ENCODE measurements at places on chromosomes 11 and 22.
A peak's percentile ranks its signal among the peaks of the same experiment; 100 is the strongest.

- no peak for DNase-seq
These were observed 1920.0 kb upstream of the RAG2 start for GRCh38 chr11:38517991-38518390.

- DNase-seq = peak; percentile 50
These were observed 244.7 kb downstream of the ETS1 start for GRCh38 chr11:128342511-128343134.

GRCh38 chr11:5550440-5551095, 2.2 kb upstream of the OR52H1 start:
- no peak for DNase-seq

GRCh38 chr22:30025221-30025620, 55.0 kb upstream of the HORMAD2 start:
- DNase-seq = no peak

DNA sequence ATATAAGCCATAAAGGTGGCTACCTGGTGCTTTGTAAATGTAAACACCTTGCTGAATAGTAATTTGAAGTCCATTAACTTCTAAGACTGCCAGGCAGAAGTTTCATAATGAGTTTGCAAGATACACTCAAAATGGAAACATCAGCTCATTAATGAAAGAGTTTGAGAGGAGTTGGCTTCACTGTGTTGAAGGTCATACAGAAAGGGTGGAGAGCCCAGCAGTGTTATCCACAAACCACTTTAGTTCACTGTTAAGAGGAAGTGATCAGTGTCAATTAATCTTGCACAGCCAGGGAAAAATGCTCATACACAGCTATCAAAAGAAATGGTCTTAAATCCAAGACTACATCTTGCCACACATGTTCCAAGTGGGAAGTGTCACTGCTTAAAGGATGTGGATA, 689.4 kb downstream of the JRKL start:
- DNase-seq = no peak

GRCh38 chr11:130765406-130765805, 150.9 kb downstream of the SNX19 start:
- DNase-seq = no peak

GRCh38 chr22:47129902-47130635, 367.6 kb downstream of the TBC1D22A start:
- DNase-seq = no peak

- DNase-seq = peak; percentile 61
These were observed 4.5 kb downstream of the NEAT1 start for GRCh38 chr11:65426839-65427690.

- DNase-seq = no peak
These were observed 88.2 kb downstream of the SIK3 start for GRCh38 chr11:117009905-117010605.

- no peak for DNase-seq
These were observed 84.7 kb downstream of the MSANTD4 start for GRCh38 chr11:105937331-105937730.

DNA sequence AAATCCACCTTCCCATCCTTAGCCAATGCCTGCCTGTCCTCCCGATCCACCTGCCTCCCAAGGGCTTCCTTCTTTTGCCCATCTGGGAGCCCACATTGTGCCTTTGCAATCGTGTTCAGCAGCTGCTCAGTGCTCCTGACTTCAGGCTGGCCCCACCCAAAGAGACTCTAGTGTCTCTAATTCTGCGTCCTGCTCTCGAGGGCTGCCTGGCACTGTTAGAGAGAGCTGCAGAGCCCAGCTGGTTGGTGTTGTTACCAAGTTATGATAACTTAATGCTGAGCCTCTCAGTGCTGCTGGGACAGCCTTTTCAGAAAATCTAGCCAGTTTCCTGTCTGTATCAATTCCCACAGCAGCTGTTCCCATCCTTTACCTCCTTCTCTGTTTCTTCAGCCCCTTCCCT, 69.1 kb downstream of the MICAL2 start:
- no peak for DNase-seq

- DNase-seq = no peak
These were observed 26.4 kb downstream of the BMAL1 start for GRCh38 chr11:13303668-13304649.

- DNase-seq = no peak
These were observed 3.7 kb downstream of the POLR2L start for GRCh38 chr11:838441-839279.

DNA sequence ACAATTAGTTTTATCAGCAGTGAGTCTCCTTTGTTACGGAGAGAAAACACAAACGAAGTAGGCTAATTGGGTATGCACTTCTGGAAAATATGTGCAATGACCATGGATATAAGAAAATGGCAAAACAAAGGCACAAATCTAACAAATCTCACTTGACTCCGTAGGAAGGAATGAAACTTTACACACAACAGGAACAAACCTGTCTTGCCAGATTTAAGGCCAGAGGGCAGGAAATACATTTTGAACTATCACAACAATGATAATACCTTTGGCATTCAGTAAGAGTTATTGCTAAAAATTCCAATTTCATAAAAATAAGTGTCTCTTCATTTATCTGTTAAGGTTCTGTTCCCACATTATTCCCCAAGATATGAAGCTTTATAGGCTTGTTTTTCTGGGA, 36.6 kb downstream of the SLC25A17 start:
- DNase-seq = no peak

DNA sequence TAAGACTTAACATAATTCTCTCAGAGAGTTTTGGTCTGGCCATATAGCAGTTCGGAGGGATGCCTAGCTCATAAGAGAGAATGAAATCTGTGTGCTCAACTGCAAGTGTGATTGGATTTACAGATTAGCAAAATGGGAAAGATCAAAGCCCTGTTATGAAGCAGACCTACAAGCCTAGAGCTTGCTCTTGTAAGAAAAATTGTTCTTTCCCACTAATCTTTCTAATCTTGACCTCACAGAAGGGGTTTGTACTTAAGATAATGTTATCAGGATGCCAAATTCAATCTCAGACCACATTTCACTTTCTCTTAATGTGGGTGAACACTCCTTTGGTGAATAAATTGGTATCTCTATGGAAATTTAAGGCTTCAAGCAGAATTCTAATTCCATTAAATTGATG, 267.2 kb downstream of the RAB38 start:
- no peak for DNase-seq

- no peak for DNase-seq
These were observed 63.5 kb downstream of the MPPED2 start for GRCh38 chr11:30522536-30523243.

DNA sequence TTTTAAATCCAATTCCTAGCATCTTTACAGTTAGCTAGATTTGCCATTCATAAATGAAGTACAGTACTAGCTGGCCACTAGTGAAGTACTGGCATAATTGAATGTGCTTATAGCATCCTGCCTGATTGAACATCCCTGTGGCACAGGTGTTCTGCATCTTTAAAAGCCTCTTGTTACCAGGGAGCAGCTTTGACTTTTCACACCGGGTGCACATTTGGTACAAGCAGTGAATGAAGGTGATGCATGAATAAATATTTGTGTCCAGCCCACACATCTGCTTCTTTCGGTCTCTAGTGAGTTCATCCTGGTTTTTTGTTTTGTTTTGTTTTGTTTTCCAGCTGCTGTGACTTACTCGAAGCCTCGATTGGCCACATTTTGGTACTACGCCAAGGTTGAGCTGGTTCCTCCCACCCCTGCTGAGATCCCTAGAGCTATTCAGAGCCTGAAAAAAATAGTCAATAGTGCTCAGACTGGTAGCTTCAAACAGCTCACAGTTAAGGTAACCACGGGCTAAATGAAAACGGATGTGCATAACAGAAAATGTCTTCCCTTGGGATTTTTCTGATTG, 5.3 kb downstream of the ATP5MG start:
- no peak for DNase-seq

GRCh38 chr22:45540122-45540521, 37.4 kb downstream of the FBLN1 start:
- DNase-seq = no peak

- DNase-seq = no peak
These were observed 24.8 kb downstream of the MYO7A start for GRCh38 chr11:77152846-77153245.

- DNase-seq = no peak
These were observed 1154.2 kb upstream of the TENM4 start for GRCh38 chr11:80595011-80595410.

- DNase-seq = no peak
These were observed 45.3 kb upstream of the PPP2R1B start for GRCh38 chr11:111811445-111811844.

DNA sequence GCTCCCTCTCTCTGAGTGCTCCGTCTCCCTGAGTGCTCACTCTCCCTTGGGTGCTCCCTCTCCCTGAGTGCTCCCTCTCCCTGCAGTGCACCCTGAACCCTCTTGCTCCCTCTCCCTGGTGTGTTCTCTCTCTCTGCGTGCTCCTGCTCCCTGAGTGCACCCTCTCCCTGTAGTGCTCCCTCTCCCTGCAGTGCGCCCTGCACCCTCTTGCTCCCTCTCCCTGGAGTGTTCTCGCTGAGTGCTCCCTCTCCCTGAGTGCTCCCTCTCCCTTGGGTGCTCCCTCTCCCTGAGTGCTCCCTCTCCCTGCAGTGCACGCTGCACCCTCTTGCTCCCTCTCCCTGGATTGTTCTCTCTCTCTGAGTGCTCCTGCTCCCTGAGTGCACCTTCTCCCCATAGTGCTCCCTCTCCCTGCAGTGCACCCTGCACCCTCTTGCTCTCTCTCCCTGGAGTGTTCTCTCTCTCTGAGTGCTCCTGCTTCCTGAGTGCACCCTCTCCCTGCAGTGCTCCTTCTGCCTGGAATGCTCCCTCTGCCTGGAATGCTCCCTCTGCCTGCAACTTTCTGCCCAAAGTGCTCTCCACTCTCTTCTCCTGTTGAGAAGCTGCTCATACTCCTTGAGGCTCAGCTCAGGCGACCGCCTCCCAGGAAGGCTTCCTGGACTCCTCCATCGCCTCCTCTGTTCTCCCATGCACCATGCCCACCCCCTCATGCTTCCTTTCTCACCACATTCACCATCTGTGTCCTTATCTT, 48.4 kb upstream of the WNT7B start:
- DNase-seq = peak; percentile 7

DNA sequence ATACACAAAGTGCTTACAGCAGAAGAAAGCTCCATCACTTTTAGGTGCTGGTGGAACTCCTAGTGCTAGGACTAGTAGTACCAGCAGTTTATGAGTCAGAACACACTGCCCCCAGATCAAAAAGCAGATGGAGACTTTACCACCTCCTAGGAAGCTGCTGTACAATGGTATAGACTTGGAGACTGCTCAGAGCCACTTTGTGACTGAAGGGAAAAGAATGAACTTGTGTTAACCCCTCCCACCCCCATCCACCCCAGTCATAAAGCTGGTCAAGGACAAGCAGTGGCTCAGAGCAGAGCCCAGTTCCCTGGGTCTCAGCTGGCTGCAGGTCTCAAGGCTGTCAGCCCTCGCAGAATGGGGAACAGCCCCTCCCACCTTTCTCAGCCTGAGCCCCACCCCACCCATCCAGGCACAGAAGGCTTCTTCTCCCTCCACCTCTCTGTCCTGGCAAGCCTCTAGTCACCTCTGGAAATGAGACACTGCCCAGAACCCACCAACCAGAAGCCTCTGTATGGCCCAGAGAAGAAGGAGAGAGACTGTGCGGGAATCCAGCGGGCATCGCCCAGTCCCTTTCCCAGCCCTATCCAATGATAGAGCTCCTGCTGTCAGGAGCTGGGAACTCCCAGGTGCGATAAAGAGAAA, 23.8 kb downstream of the PACSIN2 start:
- DNase-seq = no peak
